Cerebellar cortex (tissue), 1 donor: ENCODE measurements at places on chromosomes 3 and 15.

DNA sequence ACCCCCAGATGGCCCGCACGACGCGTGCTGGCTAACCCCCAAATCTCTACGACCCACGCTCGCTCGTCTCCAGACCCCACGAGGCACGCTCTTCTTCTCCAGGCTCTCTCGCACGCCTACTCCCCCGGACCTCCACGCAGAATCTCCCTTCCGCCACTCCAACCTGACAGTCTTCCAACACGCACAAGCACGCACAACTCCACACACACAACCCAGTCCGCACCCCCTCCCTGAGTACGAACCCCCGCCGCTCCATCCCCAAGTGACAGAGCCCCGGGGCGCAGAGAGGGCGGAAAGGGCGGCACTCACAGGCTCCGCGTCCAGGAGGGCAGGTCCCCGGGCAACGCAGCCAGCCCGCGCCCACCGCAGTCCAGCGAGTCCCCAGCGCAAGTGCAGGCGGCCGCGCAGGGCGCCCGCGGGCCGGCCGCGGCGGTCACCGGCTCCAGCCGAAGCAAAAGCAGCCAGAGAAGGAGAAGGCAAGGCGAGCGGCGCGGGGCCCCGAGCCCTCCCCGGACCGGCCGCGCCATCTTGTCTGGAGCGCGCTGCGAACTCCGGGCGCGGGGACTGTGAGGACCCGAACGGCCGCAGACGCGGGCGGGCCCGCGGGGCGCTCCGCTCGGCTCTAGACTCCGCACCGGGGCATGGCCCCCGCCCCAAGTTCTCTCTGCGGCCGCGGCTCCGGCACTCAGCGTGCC, 794 bp downstream of the LRIG1 start:
- no peak for DNase-seq

- no peak for DNase-seq
Observed at GRCh38 chr3:131714585-131715220, 211.9 kb upstream of the MRPL3 start.

DNA sequence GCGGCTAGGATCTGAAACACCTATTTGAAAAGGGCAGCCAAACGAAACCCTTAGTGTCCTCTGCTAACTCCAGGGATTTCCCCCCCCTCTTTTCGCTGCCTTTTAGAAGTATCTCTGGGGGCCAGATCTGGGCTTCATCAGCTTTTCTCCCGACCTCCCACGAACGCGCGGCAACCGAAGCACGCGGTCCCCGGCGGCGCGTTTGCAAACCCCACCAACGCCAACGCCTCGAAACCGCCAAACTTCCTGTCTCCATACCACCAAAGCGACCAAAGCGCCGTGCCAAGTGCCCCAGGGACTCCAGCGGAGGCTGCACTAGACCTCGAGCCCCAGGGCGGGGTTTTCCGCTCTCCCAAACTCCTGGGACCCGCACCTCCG, 155.8 kb upstream of the FRMD4B start:
- no peak for DNase-seq

DNA sequence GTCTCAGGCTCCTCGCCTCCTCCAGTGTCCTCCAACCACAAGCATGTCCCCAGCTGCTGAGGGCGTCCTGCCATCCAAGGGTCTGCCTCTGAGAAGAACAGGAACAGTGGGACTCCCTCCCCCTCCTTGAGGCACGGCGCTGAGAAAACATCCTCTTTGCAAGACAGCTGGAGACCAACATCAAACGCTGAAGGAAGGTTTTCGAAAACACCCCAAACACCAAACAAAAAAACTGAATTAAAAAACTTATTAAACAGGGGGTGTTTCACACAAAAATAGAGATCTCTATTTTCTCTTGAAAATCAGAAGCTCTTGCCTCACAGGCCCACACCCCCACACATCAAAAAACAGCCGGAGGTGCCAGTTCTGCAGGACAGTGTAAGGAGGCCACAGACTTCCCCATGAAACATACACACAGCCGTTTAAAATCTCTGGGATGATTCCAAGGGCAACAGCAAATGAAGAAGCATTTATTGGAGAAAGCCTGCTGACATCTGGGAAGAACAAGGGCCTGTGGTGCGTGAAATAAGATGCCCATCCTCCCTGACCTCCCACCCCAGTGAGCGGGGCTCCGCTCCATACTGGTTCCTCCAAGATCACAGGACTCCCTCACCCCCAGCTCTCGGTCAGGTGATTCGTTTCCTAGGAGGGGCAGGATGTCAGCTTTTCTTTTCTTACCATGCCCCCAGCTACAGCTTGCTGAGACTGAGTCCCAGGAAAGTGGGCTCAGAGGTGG, 71.3 kb downstream of the NUP210 start:
- no peak for DNase-seq

DNA sequence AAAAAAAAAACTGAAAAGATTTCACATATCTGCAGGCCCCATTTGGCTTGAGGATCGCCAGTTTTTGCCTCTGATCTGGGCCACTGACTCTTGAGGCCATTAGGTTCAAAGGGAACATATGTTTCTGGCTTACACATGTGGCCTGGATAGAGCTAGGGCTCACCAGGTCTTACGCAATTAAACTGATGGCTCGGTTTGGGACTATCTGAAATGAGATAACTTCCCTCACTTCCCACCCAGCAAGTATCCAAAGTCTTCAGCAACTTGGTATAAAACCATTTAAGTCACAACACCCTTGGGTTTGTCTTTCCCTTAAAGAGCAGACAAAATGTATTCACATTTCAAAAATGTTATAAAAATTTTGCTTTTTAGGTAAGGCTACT, 36.3 kb downstream of the LRIG1 start:
- DNase-seq: no peak

- DNase-seq: no peak
Observed at GRCh38 chr15:81302701-81303109, 21.2 kb downstream of the STARD5 start.

- no peak for DNase-seq
Observed at GRCh38 chr3:179801263-179801662, 148.4 kb downstream of the USP13 start.

GRCh38 chr15:52731732-52732470, 52.7 kb upstream of the ATOSA start:
- no peak for DNase-seq

- no peak for DNase-seq
Observed at GRCh38 chr15:74132681-74133651, 2.6 kb downstream of the ISLR2 start.

DNA sequence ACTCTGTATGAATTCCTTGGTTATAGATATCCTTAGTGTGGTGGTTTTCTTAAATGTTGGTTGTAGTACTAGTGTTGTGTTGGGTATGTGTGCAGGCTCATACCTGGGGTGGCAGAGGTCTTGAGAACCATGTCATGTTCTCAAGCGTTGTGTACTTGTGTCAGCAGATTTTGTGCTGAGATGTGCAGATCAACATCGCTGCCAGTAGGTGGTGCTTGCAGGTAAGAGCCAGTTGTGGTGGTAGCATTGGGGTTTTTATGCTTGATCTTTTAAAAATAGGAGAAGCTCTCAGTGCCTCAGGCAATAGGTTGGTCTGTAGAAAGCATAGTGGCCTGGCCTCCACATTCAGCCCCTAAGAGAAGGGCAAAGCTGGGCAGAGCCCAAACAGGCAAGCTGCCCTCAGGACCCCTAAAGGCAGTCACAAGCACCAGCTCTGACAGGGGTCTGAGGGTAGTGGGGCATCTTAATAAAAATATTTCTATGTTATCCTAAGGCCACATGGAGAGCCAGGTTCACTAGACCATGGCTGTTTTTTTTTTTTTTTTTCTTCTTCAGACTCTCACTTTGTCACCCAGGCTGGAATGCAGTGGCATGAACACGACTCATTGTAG, 164.0 kb downstream of the IL20RB start:
- DNase-seq: peak; percentile 14

DNA sequence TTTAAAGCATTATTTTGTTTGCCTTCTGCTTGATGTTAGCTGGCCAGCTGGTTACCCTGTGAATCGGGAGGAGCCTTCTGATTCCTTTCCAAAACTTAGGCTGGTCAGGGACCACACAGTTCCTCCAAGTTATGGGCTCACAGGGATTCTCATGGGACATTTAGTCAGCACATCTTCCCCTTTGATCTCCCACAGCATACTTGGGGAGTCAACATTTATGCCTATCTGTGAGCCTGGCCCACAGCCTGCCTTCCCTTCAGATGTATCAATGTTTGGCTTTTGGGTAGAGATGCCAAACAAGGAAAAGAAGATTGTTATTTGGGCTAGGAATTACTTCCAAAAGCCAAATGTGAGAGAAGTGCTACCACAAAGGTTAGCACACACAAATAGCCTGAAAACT, 32.6 kb upstream of the DCP1A start:
- DNase-seq: no peak

GRCh38 chr15:98420837-98421236, 227.5 kb upstream of the IGF1R start:
- no peak for DNase-seq

DNA sequence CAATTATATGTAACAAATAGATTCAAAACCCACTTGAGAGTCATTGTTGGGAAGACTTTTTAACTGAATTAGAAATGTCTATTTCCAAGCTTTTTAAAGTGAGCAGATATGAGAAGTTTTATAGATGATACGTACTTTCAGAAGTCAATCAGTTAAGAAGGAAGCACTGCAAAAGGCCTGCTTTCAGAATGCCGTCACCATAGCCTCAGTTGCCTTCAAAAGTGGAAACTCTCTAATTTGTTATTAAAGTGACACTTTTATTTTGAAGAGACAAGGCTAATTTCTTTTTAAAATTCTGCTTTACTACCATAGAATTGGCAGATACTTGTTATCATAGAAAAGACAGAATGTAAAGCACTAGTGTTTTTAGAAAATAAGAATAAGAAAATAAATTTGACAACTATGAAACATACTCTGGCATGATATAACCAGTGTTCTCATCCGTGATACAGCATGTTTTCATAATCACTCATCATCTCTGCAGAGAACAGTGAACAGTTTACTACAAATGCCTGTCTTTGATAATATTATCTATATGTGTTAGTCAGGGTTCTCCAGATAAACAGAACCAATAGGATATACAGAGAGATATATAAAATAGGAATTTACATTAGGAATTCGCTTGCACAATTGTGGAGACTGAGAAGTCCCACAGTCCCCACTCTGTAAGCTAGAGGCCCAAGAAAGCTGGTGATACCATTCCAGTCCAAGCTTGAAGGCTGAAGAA, 7.0 kb upstream of the PLD1 start:
- DNase-seq: no peak

DNA sequence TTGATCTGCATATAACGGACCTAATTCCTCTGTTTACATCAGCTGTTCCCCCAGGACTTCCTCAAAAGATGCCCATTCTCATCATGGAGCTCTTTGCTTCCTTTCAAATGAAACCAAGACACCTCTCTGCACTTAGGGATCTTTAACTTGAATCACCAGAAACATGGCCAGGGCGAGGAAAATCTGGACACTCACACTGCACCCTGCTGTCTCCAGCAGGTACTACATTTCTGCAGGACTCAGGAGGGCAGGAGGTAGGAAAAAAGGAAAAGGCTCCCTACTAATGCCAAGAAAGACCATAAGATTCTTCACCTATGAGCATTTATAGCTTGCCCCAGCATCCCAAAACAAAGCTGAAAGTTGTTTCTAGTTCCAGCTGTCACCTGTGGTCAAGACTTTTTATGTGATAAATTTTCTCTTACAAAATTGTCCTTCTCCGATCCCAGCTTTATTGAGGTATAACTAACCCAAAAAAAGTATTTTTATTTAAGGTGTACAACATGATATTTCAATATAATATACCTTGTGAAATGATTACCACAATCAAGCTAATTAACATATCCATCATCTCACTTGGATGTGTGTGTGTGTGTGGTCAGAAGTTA, 87.3 kb upstream of the C15orf61 start:
- peak; percentile 65 for DNase-seq

- DNase-seq: no peak
Observed at GRCh38 chr3:129624347-129625071, 18.0 kb upstream of the PLXND1 start.

GRCh38 chr3:101146946-101147345, 153.7 kb upstream of the ABI3BP start:
- DNase-seq: no peak

GRCh38 chr15:27135151-27135550, 164.2 kb downstream of the GABRG3 start:
- no peak for DNase-seq

DNA sequence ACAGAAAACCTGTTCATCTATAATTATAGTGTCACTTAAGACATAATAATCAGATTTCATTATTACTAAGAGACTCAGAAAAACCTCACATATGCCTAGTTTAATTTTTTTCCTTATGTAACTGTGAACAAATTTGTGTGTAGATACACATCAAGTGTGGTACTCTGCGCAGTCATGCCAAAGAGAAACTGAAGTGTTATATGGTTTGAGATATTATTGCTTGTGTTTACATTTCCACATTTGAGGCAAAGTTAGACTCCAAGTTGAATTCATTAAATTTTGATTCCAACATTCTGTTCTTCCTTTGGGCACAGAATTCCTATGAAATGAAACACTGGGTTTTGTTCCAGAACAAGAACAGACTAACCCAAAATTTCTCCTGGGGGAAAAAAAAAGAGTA, 2.2 kb downstream of the MBNL1 start:
- DNase-seq: no peak

DNA sequence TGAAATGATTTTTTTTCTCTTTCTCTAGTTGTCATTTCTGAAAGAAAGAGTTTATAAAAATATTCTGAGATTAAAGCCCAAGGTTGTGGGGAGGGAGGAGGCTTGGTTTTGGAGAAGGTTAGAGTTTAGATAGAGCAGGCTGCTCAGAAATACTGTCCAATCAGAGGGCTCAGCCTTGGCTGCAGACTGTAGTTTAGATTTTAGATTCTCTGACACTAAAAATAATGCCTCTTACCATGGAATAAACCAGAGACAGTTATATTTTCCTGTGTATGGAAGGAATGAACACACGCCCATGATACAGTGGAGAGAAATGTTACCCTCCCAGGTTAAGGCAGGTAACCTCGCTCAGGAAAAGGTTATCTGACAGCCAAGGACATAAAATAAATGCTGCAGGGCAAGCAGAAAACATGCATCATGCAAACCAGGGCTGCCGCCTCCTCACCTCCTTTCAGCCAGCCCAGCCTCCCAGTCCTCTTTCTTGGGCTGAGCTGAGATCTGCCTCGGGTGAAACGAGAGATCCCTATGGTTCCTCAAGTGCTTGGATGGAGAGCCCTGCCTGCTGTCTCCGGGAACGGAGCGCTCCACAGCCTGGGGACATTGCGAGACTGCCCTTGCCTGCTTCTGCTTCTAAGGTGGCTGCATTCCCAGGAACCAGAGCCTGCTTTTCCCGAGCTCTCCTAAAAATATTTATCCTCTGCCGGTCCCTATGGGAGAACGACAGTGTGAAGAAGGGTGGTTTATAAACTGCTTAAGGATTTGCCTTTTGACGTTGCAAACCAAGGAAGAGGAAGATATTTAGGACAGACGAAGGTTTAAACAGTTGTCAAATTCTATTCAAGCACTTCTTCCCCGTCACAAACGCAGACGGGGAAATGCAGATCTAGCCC, 848 bp downstream of the NCEH1 start:
- peak; percentile 77 for DNase-seq

DNA sequence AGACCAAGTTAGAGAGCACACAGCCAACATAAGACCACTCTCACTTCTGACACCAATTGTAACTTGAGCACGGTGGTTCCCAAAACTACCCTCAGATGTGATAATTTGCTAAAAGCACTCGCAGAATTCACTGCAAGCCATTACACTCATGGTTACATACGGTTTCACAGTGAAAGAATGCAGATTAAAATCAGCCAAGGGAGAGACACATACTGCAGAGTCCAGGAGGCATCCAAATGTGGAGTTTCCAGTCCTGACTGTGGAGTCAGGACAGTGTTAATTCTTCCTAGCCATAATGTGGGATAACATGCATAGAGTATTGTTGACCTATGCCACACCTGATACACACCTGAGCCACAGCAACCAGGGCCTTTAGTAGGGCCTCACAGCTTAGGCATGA, 956.4 kb downstream of the NTRK3 start:
- DNase-seq: no peak

GRCh38 chr3:181618260-181618659, 93.5 kb upstream of the SOX2 start:
- DNase-seq: no peak
